Skin of body (tissue), 3 donors: ENCODE measurements at places on chromosomes 2 and 18. TPM values are rescaled to one million over a fixed set of nuclear protein-coding genes. Genes with fewer than 3 reads are reported as not detected.

Gene LONRF2
- 2.8 TPM for total RNA-seq

Gene TPRKB
- total RNA-seq, result 22.9 TPM

Gene PPM1B
- 39.8 TPM for total RNA-seq

Gene INHBB
- total RNA-seq, result 7.1 TPM

Gene MLPH
- 6.5 TPM for total RNA-seq

Gene GALNT13
- total RNA-seq, result 2.5 TPM

Gene ADAM23
- 3.1 TPM for total RNA-seq

Gene NEURL3
- total RNA-seq, result 0.10 TPM

Gene USP40
- 32.1 TPM for total RNA-seq

Gene CYP27A1
- 10.8 TPM for total RNA-seq

Gene SERPINB13
- 21.2 TPM for total RNA-seq

Gene RTKN
- total RNA-seq, result 25.7 TPM

Gene NABP1
- 22.4 TPM for total RNA-seq

Gene KCNF1
- total RNA-seq, result 0.10 TPM

Gene PLGLB1
- total RNA-seq, result 5.4 TPM

Gene IL36A
- total RNA-seq, result not detected

Gene ST8SIA5
- 0.59 TPM for total RNA-seq

Gene DSEL
- total RNA-seq, result 21.0 TPM

Gene PROM2
- total RNA-seq, result 9.4 TPM

Gene MYO1B
- total RNA-seq, result 150 TPM

Gene UGT1A4
- total RNA-seq, result not detected

Gene DSC3
- total RNA-seq, result 226 TPM

Gene COLEC12
- total RNA-seq, result 58.1 TPM

Gene GRB14
- 1.1 TPM for total RNA-seq

Gene SAG
- total RNA-seq, result not detected

Gene SCN3A
- total RNA-seq, result 1.2 TPM

Gene CRYGD
- total RNA-seq, result not detected

Gene LYG1
- total RNA-seq, result 0.59 TPM

Gene C1GALT1C1L
- 0.89 TPM for total RNA-seq

Gene SERPINE2
- total RNA-seq, result 32.9 TPM

Gene IHH
- total RNA-seq, result 0.10 TPM

Gene ABCB11
- total RNA-seq, result 0.79 TPM

Gene GPR39
- 0.20 TPM for total RNA-seq
